ENCODE measurements at places on chromosomes 1 and 21.
A peak's percentile ranks its signal among the peaks of the same experiment; 100 is the strongest.

DNA sequence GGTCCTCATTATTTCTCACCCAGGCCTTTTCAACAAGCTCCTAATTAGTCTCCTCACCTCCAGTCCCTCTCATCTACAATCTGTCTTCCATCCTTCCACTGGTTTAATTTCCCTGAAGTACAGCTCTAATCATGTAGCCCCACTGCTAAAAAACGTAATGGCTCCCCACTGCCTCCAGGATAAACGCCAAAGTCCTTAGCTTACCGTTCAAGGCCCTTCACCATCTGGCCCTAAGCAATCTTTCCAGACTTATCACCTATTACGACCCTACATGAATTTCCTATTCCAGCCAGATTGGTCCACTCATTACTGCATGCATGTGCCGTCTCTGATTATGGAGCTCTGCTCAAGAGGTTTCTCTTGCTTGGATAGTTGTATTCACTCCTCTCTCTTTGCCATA is 83.1 kb upstream of the DAB1 start:
- no peak for DNase-seq

DNA sequence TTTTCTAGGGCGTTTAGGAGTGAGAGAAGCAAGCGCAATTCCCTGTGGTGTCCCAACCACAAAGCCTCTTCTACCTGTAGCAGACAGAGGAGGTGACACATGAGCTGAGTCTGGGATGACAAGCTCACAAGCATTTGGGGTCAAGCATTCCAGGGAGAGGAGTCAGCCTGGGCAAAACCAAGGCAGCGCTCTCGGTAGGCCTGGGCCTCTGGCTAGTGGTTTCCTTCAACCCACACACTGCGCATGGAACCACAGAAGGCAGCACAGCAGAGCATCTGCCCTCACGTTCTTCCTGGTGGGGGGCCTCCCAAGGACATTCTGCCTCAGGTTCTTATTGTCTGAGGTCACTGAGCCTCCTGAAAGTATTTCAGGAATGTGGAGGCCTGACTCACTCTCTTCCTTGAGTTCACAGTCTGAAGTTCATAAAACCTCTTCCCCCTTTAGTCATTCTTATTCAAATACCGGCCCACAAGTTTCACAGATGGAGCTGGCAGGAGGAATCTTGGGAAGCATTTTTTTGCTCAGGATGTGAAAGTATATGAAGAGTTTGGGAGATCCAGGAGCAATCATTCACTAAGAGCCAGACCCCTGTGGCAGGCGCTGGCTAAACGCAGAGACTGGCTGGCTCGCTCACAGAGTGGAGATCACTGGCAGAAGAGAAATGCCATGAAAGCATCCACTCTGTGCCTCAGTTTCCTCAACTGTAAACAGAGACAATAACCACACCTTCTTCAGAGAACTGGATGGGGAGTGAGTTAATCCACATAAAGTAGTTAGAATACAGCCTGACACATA is 26.8 kb downstream of the CCN1 start:
- peak; percentile 100 for DNase-seq

DNA sequence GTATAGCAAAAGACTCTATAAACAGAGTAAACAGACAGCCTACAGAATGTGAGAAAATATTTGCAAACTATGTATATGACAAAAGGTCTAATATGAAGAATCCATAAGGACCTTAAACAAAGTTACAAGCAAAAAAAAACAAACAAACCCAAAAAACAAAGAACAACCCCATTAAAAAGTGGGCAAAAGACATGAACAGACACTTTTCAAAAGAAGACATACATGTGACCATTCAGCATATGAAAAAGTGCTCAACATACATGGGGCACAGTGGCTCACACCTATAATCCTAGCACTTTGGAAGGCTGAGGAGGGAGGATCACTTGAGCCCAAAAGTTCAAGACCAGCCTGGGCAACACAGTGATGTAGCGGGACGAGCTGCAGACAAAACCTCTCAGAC is 17.9 kb upstream of the OR2B11 start:
- no peak for DNase-seq

GRCh38 chr1:218383681-218384080 is 38.5 kb downstream of the TGFB2 start:
- no peak for DNase-seq

DNA sequence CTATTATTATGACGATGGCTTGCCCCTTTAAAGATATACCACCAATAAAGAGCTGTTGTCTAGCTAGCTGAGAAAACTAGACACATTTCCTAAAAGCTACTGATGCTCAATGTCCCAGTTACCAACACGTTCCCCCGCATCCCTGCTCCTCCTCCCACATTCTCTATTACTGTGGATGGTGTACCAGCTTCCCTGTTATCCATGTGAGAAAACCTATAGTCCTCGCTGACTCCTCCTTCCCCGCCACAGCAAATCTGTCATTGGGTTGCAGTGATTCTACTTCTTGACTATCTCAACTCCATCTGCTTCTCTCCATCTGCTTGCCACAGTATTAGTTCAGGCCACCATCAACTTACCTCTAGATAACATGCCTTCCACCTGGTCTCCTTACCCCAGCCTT is 337.5 kb downstream of the KCNH1 start:
- no peak for DNase-seq

DNA sequence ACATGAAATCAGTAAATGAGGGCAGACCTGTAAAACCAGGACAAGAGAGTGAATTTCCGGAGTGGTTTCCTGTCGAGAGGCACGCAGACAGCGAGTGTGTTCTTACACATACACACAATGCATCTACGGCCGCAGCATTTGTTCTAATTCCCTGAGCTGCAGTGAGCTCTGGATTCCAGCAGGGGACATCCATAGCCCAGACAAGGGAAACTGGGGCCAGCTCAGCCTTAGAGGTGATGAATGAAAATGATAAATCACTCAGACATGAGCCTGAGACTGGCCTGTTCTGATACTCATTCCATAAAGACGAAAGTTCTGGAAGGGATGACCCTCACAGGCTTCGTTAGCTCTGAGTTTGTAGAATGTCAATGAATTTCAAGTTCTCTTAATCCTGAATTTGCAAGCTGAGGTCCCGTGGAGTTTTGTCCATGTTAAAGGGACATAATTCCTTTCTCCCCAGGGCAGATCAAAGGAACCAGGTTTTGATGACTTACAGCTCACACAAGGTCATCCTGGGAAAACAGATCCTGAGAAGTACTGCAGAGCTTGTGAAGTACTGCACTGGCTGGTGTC is 207.9 kb upstream of the C1orf87 start:
- DNase-seq, result no peak

DNA sequence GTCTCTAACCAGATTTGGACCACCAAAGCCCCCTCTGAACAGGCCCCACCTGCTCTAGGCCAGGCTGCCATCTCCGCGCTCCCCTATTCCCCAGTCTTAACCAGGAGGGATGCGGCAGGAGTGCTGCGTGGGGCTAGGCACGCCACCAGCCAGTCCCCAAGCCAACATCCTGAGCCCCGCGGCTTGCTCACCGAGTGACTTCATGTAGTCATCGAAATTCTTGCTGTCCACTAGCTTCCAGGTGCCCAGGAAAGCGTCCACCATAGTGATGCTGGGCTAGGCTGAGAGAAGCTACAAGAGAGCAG is 173 bp downstream of the FABP3 start:
- no peak for DNase-seq

DNA sequence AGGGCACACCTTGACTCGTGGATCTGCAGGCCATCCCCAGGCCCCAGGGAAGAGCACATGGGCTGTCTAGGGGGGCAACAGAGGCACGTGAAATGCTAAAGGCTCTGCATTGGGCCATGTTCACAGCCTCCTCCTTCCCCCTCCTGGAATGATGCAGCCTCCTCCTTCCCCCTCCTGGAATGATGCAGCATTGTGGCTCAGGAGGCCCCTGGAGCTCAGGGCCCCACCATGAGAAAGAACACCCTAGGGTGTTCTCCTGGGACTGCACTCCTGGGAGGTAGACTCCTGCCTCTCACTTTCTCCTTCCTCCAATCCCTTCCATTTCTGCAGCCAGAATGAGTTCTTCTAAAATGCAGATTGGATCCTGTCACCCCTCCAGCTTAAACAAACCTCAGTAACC is 1.5 kb upstream of the IGFN1 start:
- DNase-seq, result no peak

- no peak for DNase-seq
These were observed 2.5 kb upstream of the CDKN2C start for GRCh38 chr1:50967416-50968157.

GRCh38 chr21:26967062-26967913 is at the start of gene ADAMTS5:
TSS of gene ADAMTS5 (minus strand) at chr21:26967088. CDS start at chr21:26966391, 697 bp downstream.
- no peak for DNase-seq

DNA sequence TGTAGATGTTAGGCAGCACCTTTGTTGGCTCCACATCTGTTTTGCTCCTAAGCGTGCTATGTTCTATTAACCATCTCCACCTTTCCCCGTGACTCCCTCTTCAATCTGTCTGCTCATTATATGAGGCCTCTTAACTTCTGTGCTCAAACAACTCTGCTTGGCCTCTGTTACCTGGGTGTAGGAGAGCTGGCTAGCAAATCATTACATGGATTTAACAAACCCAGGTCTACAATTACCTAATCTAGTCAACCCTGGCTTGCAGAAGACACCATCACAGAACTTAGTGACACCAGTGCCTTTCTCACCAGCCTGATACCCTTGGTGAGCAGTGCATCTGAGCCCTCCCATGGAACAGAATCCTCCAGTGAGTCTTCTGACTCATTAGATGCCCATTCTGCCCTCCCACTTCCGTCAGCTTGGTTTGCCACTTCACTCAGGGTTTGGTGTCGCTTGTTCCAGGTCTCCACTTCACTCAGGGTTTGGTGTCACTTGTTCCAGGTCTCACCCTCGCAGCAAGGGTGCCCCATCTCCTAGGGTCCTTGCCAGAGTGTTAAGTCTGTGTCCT is 92.0 kb upstream of the KIF26B start:
- no peak for DNase-seq

DNA sequence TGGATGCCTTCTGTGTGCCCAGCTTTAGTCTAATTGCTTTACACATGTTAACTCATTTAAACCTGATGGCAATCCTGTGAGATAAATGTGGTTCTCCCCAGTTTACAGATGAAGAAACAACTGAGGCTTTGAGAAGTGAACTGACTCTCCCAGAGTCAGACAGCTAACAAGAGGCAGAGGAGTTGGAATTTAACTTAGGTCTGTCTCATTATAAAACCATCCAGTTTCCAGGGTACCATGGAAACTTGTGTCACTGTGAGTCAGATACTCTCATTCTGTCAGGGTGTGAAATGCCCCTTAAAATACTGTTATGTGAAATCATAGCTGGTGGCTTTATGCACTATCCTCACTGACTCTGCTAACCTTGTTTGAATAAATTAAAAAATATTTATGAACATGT is 206.6 kb downstream of the PBX1 start:
- peak; percentile 86 for DNase-seq

DNA sequence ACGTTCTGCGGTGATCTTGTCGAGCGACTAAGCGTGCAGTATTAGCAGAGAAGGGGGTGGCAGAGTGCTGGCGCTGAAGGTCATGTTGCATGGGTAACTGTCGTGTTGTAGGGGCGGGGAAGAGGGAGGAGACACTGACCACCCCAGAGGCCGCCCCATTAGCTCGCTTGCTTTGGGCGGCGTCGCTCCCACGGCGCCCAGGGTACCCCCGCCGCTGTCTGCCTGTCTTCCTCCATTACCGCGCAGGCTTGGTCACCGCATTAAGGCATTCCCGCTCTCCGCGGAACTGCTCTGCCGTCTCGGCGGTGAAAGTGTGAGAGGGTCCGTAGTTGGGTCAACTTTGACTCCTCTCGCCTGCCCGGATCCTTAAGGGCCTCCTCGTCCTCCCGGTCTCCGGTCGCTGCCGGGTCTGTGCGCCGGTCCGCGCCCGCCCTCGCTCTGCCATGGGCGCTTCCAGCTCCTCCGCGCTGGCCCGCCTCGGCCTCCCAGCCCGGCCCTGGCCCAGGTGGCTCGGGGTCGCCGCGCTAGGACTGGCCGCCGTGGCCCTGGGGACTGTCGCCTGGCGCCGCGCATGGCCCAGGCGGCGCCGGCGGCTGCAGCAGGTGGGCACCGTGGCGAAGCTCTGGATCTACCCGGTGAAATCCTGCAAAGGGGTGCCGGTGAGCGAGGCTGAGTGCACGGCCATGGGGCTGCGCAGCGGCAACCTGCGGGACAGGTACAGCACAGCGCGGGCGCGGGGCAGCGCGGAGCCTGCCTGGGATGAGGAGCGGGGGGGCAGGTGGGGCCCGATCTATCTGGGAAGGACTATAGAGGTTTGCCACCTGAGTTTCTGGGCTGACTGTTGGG is at the start of gene MTARC2:
Gene MTARC2, plus strand, starts transcription at position 234 of the 846 bp plus-strand sequence. Its CDS starts 210 bp downstream, at position 444.
- DNase-seq, result peak; percentile 10

DNA sequence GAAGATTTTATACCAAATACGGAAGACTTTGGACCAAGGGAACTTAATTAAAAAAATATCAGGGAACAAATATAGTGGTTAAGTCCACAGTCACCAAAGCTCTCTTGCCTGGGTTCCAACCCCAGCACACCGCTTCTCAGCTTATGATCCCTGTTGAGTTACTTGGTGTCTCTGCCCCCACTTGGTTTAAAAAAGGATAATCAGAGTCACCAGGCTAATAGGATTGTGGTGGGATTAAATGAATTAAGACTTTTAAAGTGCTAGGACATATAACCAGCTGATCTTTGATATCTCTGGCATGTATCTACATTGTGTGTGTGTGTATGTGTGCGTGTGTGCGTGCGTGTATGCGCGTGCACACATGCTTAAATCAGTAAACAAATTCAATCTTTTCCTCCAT is 474.7 kb upstream of the DAB1 start:
- DNase-seq, result no peak

DNA sequence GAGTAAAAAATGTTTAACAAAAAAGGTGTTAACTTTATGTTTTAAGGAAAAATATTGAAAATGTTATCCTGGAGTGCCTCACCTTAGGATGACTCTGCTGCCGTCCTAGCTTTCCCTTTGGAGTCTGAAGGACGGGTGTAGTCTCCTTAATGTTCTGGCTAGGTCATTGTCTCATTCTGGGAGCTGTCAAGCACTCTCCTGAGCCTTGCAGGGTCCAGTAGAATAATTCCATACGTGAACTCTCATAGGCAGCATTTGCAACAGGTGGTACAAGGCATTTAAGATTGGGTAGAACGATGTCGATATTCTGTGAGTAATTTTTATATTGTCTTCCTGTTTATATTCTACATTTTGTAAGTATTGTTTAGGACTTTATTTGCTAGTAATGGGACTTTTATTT is 283.6 kb upstream of the C1orf105 start:
- DNase-seq, result no peak

GRCh38 chr1:6928106-6928885 is 143.0 kb downstream of the CAMTA1 start:
- DNase-seq, result no peak

DNA sequence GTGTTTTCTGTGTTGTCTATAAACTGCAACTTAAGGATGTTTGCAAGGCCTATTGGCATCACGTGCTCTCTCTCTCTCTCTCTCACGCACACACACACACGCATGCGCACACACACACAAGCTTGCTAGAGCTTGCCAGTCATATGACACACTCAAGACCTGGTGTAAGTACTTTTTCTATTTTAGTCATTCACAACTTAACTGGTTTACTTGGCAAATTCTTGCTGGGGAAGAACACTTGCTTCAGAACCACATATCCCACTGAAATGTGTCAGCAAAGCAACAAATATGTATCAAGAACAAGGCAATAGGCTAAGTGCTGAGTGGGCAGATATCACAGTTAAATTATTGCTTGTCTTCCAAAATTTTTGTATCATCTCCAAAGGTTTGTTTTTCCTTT is 107.8 kb downstream of the DISC1 start:
- no peak for DNase-seq
